DND-41 (cell line): ENCODE measurements at places on chromosomes 5 and 9.

DNA sequence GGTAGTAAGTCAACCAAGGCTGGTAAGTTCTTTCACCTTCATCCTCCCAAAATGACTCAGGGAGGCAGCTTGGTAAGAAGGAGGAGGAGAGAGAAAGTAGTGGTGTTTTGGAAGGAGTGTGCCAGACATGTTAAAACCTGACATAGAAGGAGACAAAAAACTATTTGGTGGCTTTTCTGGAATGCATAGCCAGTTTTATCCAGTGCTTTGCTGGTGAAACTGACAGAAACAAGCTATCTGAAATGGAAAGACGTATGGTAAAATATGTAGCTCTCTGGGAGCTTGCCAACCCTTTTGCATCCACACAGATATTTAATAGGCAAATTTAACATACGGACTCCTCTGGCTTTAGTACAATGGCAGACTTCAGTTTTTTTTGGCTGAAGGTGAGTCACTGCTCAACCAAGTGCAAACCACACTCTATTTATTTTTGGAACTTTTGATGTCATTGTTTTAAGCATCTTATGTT lies 45.4 kb downstream of the RAB14 start:
- H3K27ac ChIP-seq: no peak overlapping the region
- H3K36me3 ChIP-seq: peaks cover 90% of the 10 kb centered on the region

GRCh38 chr5:56686337-56687195 lies 128.8 kb upstream of the MAP3K1 start:
- peaks cover 9% of the 10 kb centered on the region for H3K27me3 ChIP-seq
- no peak for DNase-seq
- H3K27ac ChIP-seq: no peak overlapping the region
- no peaks in the 10 kb centered on the region for H3K4me1 ChIP-seq
- no peaks in the 10 kb centered on the region for H3K36me3 ChIP-seq

DNA sequence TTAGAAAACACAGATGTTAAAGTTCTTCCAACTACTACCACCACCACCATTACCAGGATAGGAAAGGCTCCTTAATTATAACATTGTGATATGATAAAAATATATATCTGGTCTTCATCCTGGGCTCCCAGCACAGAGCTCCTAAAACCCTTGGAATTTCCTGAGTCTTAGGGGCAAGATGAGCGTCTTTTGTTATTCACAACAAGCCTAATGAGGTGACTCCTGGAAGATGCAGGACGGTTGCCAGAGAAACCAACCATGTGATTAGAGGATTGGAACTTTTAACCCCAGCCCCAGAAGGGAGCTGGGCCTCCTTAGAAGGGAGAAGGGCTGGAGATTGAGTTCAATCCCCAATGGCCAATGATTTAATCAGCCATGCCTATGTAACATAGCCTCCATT lies 148.0 kb upstream of the ADRA1B start:
- H3K36me3 ChIP-seq: no peaks in the 10 kb centered on the region
- no peaks in the 10 kb centered on the region for H3K27me3 ChIP-seq
- DNase-seq: no peak

GRCh38 chr9:95516221-95516733 lies 494 bp downstream of the PTCH1 start:
- no peak for DNase-seq
- peaks cover 7% of the 10 kb centered on the region for H3K27me3 ChIP-seq
- H3K4me1 ChIP-seq: peaks cover 3% of the 10 kb centered on the region
- no peaks in the 10 kb centered on the region for H3K36me3 ChIP-seq
- H3K27ac ChIP-seq: no peak overlapping the region

- no peaks in the 10 kb centered on the region for H3K36me3 ChIP-seq
- no peak for DNase-seq
- H3K4me1 ChIP-seq: no peaks in the 10 kb centered on the region
- no peak overlapping the region for H3K27ac ChIP-seq
Measured at GRCh38 chr5:180334176-180334575, 19.0 kb downstream of the GFPT2 start.

- H3K27me3 ChIP-seq: peaks cover 14% of the 10 kb centered on the region
- no peaks in the 10 kb centered on the region for H3K4me1 ChIP-seq
- H3K27ac ChIP-seq: no peak overlapping the region
- no peak for DNase-seq
- H3K36me3 ChIP-seq: no peaks in the 10 kb centered on the region
- H3K4me3 ChIP-seq: no peak overlapping the region
Measured at GRCh38 chr5:56100439-56101176, 105.8 kb upstream of the IL6ST start.

DNA sequence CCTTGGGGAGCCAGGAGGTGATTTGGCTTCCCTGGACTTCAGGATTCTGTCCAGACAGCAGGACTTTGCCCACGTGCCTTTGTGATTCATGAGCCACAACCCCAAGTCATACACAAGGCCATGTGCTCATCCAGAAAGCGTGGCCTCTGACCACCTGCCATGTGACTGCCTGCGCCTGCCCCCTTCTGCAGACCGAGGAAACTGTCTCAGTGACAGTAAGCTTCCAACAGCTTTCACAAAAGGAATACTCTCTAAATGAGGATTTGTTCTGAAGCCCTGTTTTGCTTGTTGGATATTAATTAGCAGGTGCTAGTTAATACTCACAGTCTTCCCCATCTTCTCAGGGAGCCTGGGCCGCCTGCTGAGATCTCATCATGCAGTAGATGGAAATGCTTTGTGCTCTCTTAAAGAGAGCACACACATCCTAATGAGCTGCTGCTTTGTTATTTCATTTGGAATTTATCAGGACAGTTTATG lies 36.9 kb upstream of the ANGPTL2 start:
- DNase-seq: no peak
- no peaks in the 10 kb centered on the region for H3K4me1 ChIP-seq
- no peaks in the 10 kb centered on the region for H3K36me3 ChIP-seq
- H3K27ac ChIP-seq: no peak overlapping the region

DNA sequence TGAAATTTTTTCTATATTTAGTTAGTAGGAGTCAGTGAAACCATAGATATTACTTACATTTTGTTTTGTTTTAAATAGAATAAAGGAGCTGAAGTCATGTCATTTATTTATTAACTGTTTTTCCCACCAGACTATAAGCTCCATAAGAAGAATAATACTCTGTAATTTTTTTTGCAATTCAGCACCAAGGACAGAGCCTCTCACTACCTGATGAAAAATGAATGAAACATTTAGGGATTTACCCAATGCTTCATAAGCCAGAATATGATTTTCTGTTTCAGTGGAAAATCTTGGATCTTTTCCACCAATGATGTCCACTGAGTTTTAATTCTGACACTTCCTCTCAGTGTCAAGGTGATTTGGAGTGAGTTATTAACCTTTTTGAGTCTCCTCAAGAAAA lies 624.9 kb upstream of the GRAMD2B start:
- H3K4me3 ChIP-seq: no peak overlapping the region
- no peaks in the 10 kb centered on the region for H3K4me1 ChIP-seq
- no peak for DNase-seq
- no peak overlapping the region for H3K27ac ChIP-seq

- H3K27ac ChIP-seq: peak overlapping the region; percentile 65; the same call in 1 of the 2 replicates
- no peak overlapping the region for H3K4me3 ChIP-seq
- no peaks in the 10 kb centered on the region for H3K36me3 ChIP-seq
- H3K4me1 ChIP-seq: peaks cover 27% of the 10 kb centered on the region
- no peaks in the 10 kb centered on the region for H3K27me3 ChIP-seq
- peak; percentile 17 for DNase-seq
Measured at GRCh38 chr5:159638954-159639559, 277.2 kb upstream of the ADRA1B start.

- H3K27me3 ChIP-seq: no peaks in the 10 kb centered on the region
- H3K4me3 ChIP-seq: no peak overlapping the region
- H3K4me1 ChIP-seq: no peaks in the 10 kb centered on the region
- no peak overlapping the region for H3K27ac ChIP-seq
- H3K36me3 ChIP-seq: peaks cover 3% of the 10 kb centered on the region; the same call in 1 of the 2 replicates
- no peak for DNase-seq
Measured at GRCh38 chr5:141507387-141508091, 18.7 kb downstream of the PCDHGC5 start.

- H3K27me3 ChIP-seq: no peaks in the 10 kb centered on the region
- H3K27ac ChIP-seq: no peak overlapping the region
- no peaks in the 10 kb centered on the region for H3K36me3 ChIP-seq
- H3K4me3 ChIP-seq: no peak overlapping the region
Measured at GRCh38 chr9:126548312-126548711, 65.4 kb upstream of the LMX1B start.

- H3K4me3 ChIP-seq: no peak overlapping the region
- no peak overlapping the region for H3K27ac ChIP-seq
- no peaks in the 10 kb centered on the region for H3K4me1 ChIP-seq
- no peaks in the 10 kb centered on the region for H3K36me3 ChIP-seq
- no peak for DNase-seq
- no peaks in the 10 kb centered on the region for H3K27me3 ChIP-seq
Measured at GRCh38 chr5:67377631-67378030, 181.0 kb upstream of the CD180 start.

DNA sequence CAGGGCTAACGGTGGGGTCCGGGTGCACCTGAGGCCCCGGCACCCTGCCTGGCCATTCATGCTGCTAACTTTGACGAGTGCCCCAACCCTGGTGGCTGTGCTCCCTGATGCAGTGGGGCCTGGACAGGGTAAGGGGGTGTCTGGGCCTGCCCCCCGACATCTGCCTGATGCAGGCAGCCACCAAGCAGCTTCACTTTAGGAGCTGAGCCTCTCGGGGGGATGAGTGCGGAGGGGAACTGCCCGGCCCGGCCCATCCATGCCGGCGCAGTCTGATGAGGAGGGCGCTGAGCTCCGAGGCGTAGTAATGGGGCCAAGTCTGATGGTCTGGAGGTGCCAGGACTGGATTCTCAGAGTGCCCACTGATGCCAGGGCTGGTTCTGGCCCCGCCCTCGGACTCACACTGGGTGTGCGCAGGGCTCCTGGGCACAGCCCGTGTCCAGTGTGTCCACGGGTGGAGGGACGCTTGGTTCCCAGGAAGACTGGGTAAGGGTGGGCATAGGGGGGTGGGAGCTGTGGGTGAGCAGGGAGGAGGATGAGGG lies 16.5 kb downstream of the DNLZ start:
- no peaks in the 10 kb centered on the region for H3K36me3 ChIP-seq
- H3K27me3 ChIP-seq: no peaks in the 10 kb centered on the region
- H3K4me1 ChIP-seq: no peaks in the 10 kb centered on the region
- H3K27ac ChIP-seq: no peak overlapping the region
- no peak overlapping the region for H3K4me3 ChIP-seq

- no peak for DNase-seq
- no peaks in the 10 kb centered on the region for H3K4me1 ChIP-seq
- no peaks in the 10 kb centered on the region for H3K36me3 ChIP-seq
- H3K4me3 ChIP-seq: no peak overlapping the region
Measured at GRCh38 chr5:159515197-159515596, 184.9 kb upstream of the IL12B start.

DNA sequence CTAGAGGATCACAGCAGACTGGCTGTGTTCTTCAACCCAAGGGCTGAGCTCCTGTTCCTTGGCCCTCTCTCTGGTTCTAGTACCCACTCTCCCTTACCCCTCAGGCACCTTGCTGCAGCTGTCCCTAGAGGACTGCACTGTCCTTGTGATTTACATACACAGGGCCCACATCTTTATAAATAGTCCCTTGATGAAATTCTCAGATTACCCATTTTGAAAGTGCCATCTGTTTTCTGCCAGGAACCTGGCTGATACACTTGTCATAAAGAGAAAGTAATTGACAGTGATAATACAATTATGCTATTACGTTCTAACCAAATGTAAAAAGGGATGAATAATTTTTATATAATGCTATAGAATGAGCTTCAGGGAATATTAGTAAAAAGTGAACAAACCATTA lies 16.5 kb upstream of the SPARC start:
- no peaks in the 10 kb centered on the region for H3K36me3 ChIP-seq
- H3K4me3 ChIP-seq: no peak overlapping the region
- H3K4me1 ChIP-seq: no peaks in the 10 kb centered on the region
- H3K27me3 ChIP-seq: peaks cover 4% of the 10 kb centered on the region
- DNase-seq: no peak
